ENCODE measurements at places on chromosomes 12 and 14.

DNA sequence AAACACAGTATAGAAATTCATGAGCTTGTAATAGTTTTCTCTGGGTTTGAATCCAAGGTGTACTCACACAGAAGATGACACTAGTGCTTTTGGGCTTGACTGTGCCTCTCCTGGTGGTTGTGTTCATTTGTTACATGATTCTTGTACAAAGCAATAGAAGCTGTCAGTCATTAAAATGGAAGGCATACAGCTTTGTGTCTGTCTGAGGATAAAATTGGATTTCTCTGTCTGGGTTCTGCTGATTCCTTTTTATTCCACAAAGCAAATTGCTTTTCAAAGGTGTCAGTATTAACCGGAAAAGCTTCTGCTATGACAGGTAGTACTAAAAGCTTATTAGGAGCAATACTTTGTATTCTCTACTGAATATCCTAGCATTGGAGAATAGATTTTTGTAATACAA lies 361.2 kb downstream of the SLC6A15 start:
- no peak for DNase-seq
- no peak overlapping the region for H3K4me3 ChIP-seq
- no peaks in the 10 kb centered on the region for H3K4me1 ChIP-seq
- no peak overlapping the region for H3K27ac ChIP-seq
- H3K27me3 ChIP-seq, result no peaks in the 10 kb centered on the region
- H3K36me3 ChIP-seq, result no peaks in the 10 kb centered on the region

DNA sequence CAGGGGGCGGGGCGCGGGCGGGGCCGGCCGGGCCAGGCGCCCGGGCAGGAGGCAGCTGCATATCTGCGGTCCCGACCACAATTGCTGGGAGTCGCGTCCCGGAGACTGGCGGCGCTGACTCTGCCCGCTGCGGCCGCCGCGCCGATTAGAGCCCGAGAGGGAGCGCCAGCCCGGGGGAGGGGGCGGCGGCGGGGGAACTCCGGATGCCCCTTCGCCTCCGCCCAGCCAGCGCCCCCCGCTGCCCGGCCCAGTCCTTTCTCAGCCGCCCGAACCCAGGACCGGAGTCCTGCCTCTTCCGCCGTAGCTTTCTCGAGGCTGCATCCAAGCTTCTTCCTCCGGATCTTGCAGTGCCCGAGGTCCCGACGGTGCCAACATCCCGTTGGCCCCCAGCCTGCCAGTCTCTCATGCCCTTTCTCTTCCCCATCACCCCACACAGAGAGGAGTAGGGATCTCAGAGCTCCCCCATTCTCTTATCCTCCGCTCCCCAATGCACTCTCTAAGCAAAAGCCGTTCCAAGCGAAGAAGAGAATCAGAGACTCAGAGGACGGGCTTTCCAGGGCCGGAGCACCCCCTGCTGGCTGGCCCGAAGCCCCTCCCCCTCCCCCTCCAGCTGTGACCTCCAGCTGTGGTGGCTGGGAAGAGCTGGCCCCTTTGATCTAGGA lies 8.8 kb upstream of the SP7 start:
- peak; percentile 86 for DNase-seq
- H3K27me3 ChIP-seq, result no peaks in the 10 kb centered on the region
- no peak overlapping the region for H3K27ac ChIP-seq
- H3K4me1 ChIP-seq, result peaks cover 9% of the 10 kb centered on the region
- H3K36me3 ChIP-seq, result no peaks in the 10 kb centered on the region

GRCh38 chr12:31008241-31008761 lies 65.4 kb upstream of the DDX11 start:
- no peak overlapping the region for H3K27ac ChIP-seq
- no peaks in the 10 kb centered on the region for H3K36me3 ChIP-seq
- peaks cover 5% of the 10 kb centered on the region for H3K27me3 ChIP-seq
- no peak for DNase-seq
- H3K4me3 ChIP-seq, result no peak overlapping the region

DNA sequence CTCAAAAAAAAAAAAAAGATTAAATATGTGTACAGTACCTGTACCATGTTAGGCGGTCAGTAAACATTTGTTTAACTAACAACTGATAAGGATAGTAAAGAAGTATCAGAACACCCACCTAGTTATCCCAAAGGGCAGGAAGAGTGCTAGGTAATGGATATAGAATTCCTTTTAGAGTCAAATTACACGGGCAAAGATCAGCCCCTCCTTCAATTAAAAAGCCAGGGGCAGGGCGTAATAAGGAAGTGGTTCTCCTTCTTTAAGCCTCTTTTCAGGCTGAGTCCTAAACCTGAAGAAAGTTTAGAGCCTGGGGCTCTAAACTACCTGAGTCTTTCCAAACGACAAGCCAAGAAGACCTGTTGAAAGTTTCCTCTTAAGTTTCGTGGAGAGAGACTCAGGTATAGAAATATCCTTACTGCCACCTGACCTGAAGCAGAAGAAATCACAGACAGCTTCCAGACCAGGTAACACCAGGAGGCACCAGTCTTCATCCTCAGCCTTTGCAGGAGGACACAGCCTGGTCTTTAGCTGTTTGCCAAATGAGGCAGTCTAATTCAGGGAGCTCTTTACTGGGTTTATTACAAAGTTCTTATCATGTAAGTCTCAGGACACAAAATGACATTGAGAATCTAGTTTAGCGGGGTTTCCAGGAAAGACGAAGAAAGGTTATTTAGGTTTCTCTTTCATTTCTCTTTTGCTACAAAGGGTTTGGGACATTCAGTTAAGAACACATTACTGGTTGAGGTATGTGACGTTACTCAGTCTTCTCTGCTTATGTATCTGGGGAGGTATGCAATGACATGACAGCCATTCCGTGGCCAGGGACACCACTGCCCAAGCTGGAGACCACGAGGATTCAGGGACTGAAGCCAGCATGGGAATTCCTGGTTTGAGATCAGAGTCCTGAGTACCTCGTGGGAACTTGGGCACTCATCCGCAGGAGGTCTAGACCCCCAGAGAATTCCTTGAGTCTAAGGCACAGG lies at the start of gene BCL2L14:
BCL2L14 (plus strand) TSS at position 266 of the 983 bp plus-strand sequence. CDS start 8,367 bp downstream, outside the sequence.
- no peaks in the 10 kb centered on the region for H3K27me3 ChIP-seq
- peak; percentile 52 for DNase-seq
- H3K4me1 ChIP-seq, result peaks cover 36% of the 10 kb centered on the region
- no peaks in the 10 kb centered on the region for H3K36me3 ChIP-seq
- peak within 1 kb of the TSS; percentile 90 for H3K27ac ChIP-seq

DNA sequence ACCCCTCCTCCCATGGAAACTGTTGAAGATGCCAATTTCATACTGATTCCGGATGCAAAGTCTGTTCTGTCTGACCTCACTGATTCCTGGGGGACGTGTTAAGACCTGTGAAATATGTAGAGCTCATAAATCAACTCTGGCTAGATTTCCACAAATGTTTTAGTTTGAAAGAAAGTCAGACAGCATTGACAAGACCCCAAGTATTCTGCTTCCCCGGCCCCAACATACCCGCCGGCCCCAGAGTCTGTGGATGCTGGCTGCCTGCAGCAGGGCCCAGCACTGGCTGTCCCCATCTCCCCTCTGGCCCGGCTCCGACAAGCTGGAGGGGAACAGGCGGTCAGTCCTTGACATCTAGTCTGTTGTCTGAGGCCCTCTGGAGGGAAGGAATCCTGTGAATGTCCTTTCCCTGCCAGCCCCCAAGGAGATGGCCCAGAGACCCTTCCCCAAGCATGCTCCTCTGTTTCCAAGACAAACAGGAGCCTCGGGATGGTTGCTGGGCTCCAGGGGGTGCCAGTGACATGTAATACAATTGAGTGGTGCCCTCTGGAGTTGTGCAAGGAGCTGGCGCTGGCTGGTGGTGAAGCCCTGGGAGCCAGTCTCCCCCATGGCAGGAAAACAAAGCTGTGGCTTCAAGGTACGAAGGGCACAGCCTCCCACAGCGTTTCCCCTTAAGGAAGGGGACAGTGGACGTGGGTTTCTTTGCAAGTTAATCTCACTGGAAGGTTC lies 22.3 kb downstream of the FBLN5 start:
- H3K36me3 ChIP-seq, result no peaks in the 10 kb centered on the region
- H3K4me1 ChIP-seq, result no peaks in the 10 kb centered on the region

GRCh38 chr14:67806246-67806645 lies 10.1 kb downstream of the ZFYVE26 start:
- peaks cover 11% of the 10 kb centered on the region for H3K36me3 ChIP-seq
- H3K4me1 ChIP-seq, result peaks cover 3% of the 10 kb centered on the region
- H3K27me3 ChIP-seq, result no peaks in the 10 kb centered on the region
- no peak overlapping the region for H3K27ac ChIP-seq
- no peak overlapping the region for H3K4me3 ChIP-seq
- no peak for DNase-seq

GRCh38 chr12:115137812-115138521 lies 454.0 kb upstream of the TBX3 start:
- no peak for DNase-seq
- no peaks in the 10 kb centered on the region for H3K4me1 ChIP-seq
- no peak overlapping the region for H3K4me3 ChIP-seq
- peaks cover 5% of the 10 kb centered on the region for H3K27me3 ChIP-seq
- no peaks in the 10 kb centered on the region for H3K36me3 ChIP-seq

- H3K27ac ChIP-seq, result no peak overlapping the region
- peaks cover 22% of the 10 kb centered on the region for H3K27me3 ChIP-seq
- no peak overlapping the region for H3K4me3 ChIP-seq
These were observed 5.3 kb upstream of the PPP1R1A start for GRCh38 chr12:54593725-54594124.

- peaks cover 4% of the 10 kb centered on the region for H3K36me3 ChIP-seq
- no peak for DNase-seq
- H3K27me3 ChIP-seq, result peaks cover 73% of the 10 kb centered on the region
- H3K27ac ChIP-seq, result no peak overlapping the region
- H3K4me3 ChIP-seq, result no peak overlapping the region
- peaks cover 24% of the 10 kb centered on the region for H3K4me1 ChIP-seq
These were observed 2.4 kb upstream of the NKX2-1 start for GRCh38 chr14:36522347-36522971.

- H3K27me3 ChIP-seq, result peaks cover 4% of the 10 kb centered on the region
- H3K4me1 ChIP-seq, result no peaks in the 10 kb centered on the region
- no peak for DNase-seq
These were observed 33.4 kb upstream of the DCN start for GRCh38 chr12:91215940-91216454.

DNA sequence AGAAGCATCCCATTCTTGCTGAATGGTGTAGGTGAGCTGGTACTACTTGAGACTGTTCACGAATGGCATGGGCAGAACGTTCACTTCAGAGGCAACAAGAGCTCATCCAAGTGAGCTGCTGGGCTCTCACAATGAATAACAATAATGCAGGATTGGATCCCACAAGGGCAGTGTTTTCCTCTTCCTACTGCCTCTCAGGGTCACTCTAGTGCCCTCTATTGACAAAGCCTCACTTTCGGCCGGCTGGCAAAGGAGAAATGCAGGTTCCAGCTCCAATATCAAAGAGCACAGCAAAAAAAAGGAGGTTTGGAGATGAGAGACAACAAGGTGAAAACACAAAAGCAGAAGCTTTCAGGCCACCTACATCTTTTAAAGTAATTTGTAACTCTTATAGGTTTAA lies 74.6 kb upstream of the MYF6 start:
- H3K4me1 ChIP-seq, result no peaks in the 10 kb centered on the region
- H3K27ac ChIP-seq, result no peak overlapping the region
- H3K4me3 ChIP-seq, result no peak overlapping the region
- H3K36me3 ChIP-seq, result no peaks in the 10 kb centered on the region
- no peak for DNase-seq

GRCh38 chr14:65041434-65041915 lies 54.8 kb downstream of the FNTB start:
- H3K27me3 ChIP-seq, result no peaks in the 10 kb centered on the region
- no peak overlapping the region for H3K27ac ChIP-seq

DNA sequence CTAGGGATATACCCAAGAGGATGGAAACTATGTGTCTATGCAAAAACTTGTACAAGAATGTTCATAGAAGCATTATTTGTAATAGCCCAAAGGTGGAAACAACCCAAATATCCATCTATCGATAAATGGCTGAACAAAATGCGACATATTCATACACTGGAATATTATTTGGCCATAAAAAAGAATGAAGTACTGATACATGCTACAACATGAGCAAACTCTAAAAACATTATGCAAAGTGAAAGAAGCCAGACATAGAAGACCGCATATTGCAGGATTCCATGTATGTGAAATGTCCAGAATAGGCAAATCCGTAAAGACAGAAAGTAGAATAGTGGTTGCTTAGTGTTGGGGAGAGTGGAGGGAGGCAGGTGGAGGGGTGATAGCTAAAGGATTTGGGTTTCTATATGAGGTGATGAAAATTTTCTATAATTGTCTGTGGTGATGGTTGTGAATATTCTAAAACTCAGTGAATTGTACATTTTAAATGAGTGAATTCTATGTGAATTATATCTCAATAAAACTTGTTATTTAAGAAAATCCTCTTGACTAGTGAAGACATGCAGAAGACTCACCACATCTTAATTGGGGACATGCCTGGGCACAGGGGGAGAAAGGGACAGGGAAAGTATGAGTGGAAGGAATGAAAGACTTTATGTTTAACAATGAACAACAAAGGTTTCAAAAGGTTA lies 29.8 kb upstream of the SELPLG start:
- no peak for DNase-seq
- no peaks in the 10 kb centered on the region for H3K36me3 ChIP-seq
- no peaks in the 10 kb centered on the region for H3K27me3 ChIP-seq
- no peak overlapping the region for H3K4me3 ChIP-seq
- peaks cover 30% of the 10 kb centered on the region for H3K4me1 ChIP-seq
- peak overlapping the region; percentile 12 for H3K27ac ChIP-seq

- DNase-seq, result no peak
- H3K27me3 ChIP-seq, result no peaks in the 10 kb centered on the region
- H3K4me1 ChIP-seq, result no peaks in the 10 kb centered on the region
- H3K4me3 ChIP-seq, result no peak overlapping the region
These were observed 75.9 kb downstream of the LMNTD1 start for GRCh38 chr12:25477217-25477616.

- no peak for DNase-seq
- no peak overlapping the region for H3K27ac ChIP-seq
- peaks cover 27% of the 10 kb centered on the region for H3K36me3 ChIP-seq
- H3K4me3 ChIP-seq, result no peak overlapping the region
These were observed 87.0 kb downstream of the DNAI7 start for GRCh38 chr12:25107920-25108319.

DNA sequence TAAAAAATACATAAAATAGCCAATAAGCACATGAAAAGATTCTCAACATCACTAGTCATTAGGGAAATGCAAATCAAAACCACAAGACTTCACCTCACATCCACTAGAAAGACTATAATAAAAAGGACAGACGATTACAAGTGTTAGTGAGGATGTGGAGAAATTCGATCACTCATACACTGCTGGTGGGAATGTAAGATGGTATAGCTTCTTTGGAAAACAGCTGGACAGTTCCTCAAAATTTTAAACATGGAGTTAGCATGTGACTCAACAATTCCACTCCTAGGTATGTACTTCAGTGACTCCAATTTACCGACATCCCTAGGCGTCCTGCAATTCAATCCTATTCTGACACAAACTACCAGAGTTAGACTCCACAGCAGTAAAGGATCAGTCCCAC lies 13.7 kb downstream of the TRIM9 start:
- no peaks in the 10 kb centered on the region for H3K36me3 ChIP-seq
- H3K27ac ChIP-seq, result no peak overlapping the region
- no peak overlapping the region for H3K4me3 ChIP-seq

- H3K27ac ChIP-seq, result no peak overlapping the region
- no peak for DNase-seq
- H3K4me1 ChIP-seq, result no peaks in the 10 kb centered on the region
- H3K27me3 ChIP-seq, result no peaks in the 10 kb centered on the region
- no peak overlapping the region for H3K4me3 ChIP-seq
These were observed 10.2 kb upstream of the PRKAG1 start for GRCh38 chr12:49028666-49029275.

- H3K4me1 ChIP-seq, result no peaks in the 10 kb centered on the region
- no peak overlapping the region for H3K27ac ChIP-seq
- H3K4me3 ChIP-seq, result no peak overlapping the region
- DNase-seq, result no peak
These were observed 110.6 kb upstream of the RPH3A start for GRCh38 chr12:112680993-112681392.

GRCh38 chr12:12467688-12468261 lies 94.9 kb downstream of the DUSP16 start:
- DNase-seq, result peak; percentile 23
- peaks cover 53% of the 10 kb centered on the region for H3K4me1 ChIP-seq
- H3K36me3 ChIP-seq, result peaks cover 48% of the 10 kb centered on the region
